ENCODE measurements at places on chromosomes 13 and 19. TPM values are rescaled to one million over a fixed set of nuclear protein-coding genes. Genes with fewer than 3 reads are reported as not detected.

GRCh38 chr13:73058432-73058735 lies 421 bp upstream of the KLF5 start:
- no peak for DNase-seq

GRCh38 chr13:31242367-31242766 lies 42.6 kb downstream of the B3GLCT start:
- DNase-seq = no peak

DNA sequence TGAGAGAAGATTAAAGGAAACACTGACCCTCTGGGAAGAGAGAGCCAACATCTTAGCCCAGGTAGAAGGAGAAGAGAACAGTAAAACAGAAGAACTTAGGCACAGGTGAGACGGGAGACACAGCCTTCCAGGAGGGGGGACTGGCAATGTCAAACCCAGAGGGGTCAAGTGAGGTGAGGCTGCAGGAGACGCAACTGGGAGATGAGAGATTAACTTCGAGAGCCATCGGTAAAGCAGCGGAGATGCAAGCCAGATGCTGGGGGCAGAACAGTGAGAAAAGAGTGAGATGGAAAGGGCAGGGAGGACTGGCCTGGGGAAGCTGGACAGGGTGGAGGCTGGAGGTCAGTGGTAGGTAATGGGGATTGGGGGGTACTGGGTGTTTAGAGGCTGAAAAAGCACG lies 5.2 kb downstream of the INSR start:
- no peak for DNase-seq

- DNase-seq = no peak
These were observed 15.6 kb downstream of the SMIM24 start for GRCh38 chr19:3464587-3465235.

DNA sequence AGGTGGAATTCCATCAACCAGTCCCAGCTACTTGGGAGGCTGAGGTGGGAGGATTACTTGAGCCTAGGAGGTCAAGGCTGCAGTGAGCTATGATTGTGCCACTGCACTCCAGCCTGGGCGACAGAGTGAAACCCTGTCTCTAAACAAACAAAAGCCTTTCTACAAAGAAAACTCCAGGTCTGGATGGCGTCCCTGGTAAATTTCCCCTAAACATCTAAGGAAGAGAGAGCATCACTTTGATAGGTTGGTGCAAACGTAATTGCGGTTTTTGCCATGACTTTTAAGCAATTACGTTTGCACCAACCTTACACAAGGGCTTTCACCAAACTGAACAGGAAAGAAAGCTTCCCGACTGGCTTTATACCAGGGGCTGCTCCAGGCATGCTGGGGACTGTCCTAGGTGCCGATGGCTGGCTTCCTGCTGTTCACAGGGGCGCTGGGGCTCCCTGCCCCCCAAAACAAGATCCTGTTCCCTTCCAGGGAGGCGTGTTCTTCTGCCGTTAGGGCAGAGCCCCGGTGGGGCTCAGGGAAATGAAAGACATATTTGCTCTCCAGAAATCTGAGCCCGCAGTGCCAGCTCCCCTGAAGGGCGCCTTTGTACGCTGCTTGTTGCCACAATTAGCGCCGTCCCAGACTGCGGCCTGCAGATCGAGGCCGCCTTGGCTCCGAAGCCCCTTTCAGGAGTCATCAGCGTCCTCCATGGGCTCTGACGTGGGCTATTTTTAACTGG lies 38.7 kb upstream of the KLF2 start:
- no peak for DNase-seq

DNA sequence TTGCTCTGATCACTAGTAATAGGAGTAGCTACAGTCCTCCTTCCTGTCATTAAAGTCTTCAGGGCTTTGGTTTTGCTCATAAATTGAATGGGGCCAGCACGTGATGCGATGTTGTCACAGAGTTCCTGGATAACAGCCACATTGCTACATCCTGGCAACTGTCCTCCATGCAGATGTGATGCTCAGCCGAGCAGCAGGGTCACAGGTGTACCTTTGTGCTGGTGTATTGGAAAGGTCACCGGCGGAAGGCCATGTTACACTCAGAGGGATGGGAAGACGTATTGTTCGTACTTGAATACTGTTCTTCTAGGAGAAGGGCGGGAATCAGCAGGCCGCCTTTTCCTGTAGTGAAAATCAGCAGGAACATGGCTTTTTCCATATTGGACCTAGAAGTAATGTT lies 713.8 kb upstream of the GPC6 start:
- DNase-seq = no peak

DNA sequence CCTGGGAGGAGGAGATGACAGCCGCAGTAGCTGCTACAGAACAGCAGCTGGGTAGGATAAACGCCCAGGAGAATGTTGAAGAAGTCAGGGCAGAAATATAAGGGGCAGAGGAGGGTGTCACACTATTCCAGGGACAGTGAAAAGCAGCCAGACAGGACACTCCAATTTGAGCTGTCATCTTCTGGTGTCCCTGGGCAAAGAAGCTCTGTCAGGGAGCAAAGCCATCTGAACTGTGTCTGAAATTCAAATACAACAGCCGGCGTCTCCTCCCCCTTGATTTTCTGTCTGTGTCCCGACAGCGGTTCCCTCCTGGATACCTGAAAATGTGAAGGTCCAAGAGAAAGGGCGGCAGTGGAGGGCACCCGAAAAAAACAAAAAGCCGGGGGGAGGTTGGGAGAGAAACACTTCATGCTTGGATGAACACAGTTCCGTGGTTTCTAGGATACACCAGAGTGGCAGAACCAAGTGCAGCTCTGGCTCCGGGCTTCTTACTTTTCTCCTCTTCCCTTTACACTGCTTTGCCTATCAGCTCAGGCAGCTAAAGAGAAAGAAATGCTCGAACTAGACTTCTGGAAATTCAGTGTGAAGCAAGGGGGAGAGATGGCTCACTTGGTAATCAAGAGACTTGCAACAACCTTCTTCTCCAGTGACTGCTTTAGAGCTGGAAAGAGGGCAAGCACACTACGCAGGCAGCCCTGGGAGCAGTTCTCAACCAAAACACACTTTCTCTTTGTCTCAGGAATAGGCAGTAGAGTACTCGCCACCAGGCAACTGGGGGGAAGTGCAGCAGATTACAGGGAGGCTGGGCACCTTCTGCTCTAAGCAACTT lies 465.6 kb downstream of the ITGBL1 start:
- DNase-seq = no peak

GRCh38 chr19:16261584-16262368 lies 62.9 kb upstream of the KLF2 start:
- peak; percentile 53 for DNase-seq

- no peak for DNase-seq
These were observed 53.6 kb downstream of the ZNF823 start for GRCh38 chr19:11684987-11685675.

- DNase-seq = peak; percentile 80
These were observed 433 bp downstream of the SIX5 start for GRCh38 chr19:45768655-45768983.

DNA sequence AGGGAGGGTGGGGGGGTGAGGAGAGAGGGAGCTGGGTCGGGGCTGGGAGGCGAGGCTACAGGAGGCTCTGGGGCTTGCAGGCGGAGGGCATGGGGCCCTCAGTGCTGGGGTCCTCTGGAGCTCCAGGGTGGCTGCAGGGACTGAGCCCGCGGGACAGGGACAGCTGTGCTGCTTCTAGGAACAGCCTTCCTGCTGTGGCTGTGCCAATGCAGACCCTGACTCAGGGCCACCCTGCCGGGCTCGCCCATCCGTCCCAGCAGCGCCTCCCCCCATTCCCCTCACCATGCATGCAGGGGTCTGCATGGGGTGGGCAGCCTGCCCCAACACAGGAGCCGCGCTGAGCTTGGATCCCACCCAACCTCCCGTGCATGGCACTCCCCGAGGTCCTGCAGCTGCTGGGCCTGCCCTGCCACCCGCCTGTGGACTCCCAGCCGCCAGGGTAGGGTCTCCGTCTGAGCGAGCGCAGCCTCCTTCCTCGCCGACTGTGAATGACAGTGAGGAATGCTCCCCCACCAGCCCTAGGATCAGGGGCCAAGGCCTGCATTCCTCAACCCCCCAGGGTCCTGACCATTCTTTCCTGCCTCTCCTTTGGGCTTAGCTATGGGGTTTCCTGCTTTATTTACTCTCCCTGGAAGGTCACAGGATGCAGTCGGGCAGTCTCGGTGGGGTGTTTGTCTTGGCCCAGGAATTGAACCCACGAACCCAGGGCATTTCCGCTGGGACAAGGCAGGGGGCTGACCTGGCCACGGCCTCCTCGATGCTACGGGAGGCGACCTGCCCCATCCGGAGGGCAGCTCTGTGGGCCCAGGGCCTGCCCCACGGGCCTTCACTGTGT lies 23.4 kb downstream of the CEBPG start:
- DNase-seq = no peak

GRCh38 chr13:45434556-45435371 lies 16.6 kb upstream of the SLC25A30 start:
- no peak for DNase-seq

DNA sequence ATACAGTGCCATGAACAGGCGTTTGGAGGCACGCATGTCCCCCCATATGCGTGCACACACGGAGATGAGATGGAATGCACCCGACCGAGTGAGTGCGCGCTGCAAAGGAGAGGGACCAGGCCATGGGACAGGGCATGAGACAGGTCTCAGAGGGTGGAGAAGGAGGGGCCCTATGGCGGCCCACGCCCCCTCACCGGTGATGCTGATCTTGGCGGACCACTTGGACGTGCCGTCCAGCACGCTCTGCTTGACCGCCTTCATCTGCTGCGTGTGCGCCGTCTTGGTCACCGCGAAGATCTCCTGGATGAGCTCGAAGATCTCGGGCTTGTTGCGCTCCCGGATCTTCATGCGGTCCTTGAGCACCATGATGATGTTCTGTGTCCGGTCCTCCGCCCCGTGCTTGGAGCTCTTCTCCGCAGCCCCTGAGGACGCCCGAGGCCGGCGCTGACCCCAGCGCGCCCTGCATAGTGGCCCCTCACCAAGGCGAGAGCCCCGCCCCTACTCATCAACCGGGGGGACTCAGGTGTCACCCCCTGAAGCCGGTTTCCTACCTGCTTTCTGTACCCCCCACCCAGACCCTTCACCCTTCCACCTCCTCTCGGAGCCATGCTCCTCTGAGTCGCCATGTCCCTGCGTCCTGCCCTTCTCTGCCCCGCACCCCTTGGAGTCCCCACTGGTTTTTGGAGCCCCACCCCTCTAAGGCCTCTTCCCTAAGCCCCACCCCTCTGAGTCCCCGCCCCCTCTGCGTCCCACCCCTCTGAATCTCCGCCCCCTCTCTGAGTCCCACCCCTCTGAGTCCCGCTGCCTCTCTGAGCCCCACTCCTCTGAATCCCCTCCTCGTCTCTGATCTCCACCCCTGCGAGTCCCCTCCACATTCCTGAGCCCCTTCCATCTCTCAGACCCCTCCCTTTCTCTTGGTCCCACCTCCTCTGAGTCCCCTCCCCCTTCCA lies 40.8 kb downstream of the UNC13A start:
- DNase-seq = no peak

DNA sequence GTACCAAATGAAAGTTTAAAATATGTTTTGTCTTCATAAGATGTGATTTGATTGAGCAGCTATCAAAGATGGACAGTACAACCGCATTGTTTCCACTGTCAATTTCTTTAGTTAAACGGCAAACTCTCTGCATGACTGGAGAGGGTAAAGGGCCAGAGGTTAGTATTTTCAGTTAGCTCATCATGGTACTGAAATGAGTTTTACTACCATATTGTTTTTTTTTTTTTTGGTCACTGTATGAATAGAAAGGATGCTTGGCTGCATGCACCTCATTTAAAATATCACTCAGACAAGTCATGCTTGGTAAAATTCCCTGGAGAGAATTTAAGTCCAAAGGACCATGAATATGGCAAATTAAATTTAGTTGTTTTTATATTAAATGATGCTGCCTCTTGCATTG lies 942.1 kb upstream of the SPRY2 start:
- DNase-seq = no peak

DNA sequence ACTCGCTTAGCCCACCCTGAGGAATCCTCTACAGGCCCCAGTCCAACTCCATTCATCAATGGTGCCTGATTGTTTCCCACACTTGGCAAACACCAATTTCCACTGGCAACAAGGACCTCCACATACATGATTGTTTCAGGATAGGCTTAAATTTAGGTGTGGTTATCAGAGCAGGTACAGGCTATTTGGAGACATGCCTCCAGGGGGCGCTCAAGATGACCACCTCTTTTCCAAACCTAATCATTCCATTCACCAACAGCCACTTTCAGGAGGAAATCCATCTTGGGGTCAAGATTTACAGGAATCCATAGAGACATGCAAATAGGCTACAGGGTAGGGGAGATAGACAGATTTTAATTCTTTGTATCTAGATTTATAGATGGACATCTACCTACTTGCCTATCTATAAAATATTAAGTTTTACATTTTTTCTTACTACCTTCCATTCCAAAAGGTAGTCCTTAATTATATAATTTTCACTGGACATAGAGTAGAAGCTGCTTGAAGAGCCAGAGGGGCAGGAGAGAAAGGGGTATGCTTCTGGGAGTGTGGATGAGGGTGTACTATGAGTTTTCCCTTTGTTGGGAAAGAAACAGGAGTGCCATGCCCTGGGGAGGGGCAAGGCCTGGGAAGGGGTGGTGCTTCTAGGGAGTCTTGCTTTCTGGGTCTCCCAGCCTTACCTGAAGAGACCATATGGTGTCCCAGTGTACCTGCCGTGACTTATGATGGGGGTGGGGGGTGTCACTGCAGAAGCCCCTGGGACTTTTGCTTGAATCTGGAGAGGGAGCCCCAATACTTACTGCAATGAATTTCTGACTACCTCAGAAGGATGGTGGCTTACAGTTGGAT lies 14.1 kb upstream of the PCDH8 start:
- DNase-seq = peak; percentile 62

- DNase-seq = no peak
These were observed 96.6 kb downstream of the COL4A2 start for GRCh38 chr13:110403721-110404120.

GRCh38 chr13:108528303-108528702 lies 101.1 kb upstream of the MYO16 start:
- DNase-seq = no peak

DNA sequence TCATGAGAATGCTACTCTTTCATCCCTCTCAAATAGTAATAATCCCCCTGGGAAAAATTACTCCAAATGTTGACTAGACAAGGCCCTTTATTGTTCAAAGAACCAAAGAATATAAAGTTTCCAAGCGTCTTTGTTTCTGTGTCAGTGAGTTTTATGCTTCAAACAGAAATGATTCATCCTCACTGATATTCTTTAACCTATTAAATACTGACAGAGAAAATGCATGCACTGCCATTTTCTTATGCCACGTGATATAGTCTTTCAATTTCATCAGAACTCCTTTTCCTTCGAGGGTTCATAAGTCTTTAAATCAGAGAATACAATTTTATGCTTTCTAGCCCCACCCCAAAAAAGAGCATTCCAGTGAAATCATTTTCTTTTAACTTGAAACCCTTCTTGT lies 211.6 kb downstream of the SHISA2 start:
- no peak for DNase-seq

Gene ATP1A3
- total RNA-seq = not detected

Gene NOVA2
- 0.45 TPM for total RNA-seq

Gene FFAR3
- total RNA-seq = not detected

Gene ZNF699
- total RNA-seq = 5.1 TPM

Gene WTIP
- total RNA-seq = 5.3 TPM

Gene MISP3
- total RNA-seq = 13.8 TPM

Gene MRPS31
- 26.8 TPM for total RNA-seq

Gene ZNF253
- 15.6 TPM for total RNA-seq

Gene HSD17B14
- 2.8 TPM for total RNA-seq

Gene OR7A5
- total RNA-seq = not detected

Data from stomach (tissue), 19 donors.